ENCODE measurements at places on chromosomes 6 and 20. TPM values are rescaled to one million over a fixed set of nuclear protein-coding genes. Genes with fewer than 3 reads are reported as not detected.

The ZBTB46 gene
- 3.0 TPM for total RNA-seq

The ERVFRD-1 gene
- 0.09 TPM for total RNA-seq

The MRPL18 gene
- total RNA-seq, result 28.2 TPM

- no peaks in the 10 kb centered on the region for H3K27me3 ChIP-seq
- H3K4me3 ChIP-seq, result no peak overlapping the region
- H3K4me1 ChIP-seq, result no peaks in the 10 kb centered on the region
- no peak for DNase-seq
- no peaks in the 10 kb centered on the region for H3K36me3 ChIP-seq
- H3K27ac ChIP-seq, result no peak overlapping the region
Measured at GRCh38 chr6:494394-494793, 102.8 kb downstream of the IRF4 start.

DNA sequence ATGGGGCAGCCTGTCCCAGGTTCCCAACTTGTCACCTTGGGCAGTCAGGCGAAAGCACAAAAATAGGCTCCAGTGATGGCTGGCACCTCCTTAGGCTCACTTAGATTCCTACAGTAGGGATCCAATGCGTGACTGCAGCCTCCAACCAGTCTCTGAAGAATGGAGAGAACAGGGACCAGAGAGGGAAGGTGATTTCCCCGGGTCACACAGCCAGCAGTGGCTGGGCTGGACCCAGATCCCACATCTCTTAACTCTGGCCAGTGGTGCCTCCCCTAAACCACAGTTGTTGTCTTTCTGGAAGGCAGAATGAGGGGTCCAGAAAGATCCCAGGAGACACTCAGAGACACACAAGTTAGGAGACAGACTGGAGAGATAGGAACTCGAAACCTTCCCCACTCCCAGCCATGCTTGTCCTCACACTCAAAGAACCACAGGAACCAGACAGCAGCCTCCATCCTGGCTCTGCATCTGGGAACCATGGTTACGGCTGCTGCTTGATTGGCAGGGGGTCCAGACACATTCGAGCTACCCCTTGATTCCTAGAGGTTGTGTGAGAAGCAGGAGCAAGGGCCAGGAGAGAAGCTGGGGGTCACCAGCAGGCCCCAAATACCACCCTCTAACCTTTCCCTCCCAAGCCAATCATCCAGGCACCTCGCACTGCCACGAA, 33.1 kb upstream of the SIRPA start:
- no peak for DNase-seq
- H3K36me3 ChIP-seq, result no peaks in the 10 kb centered on the region
- no peak overlapping the region for H3K4me3 ChIP-seq
- H3K27ac ChIP-seq, result no peak overlapping the region

DNA sequence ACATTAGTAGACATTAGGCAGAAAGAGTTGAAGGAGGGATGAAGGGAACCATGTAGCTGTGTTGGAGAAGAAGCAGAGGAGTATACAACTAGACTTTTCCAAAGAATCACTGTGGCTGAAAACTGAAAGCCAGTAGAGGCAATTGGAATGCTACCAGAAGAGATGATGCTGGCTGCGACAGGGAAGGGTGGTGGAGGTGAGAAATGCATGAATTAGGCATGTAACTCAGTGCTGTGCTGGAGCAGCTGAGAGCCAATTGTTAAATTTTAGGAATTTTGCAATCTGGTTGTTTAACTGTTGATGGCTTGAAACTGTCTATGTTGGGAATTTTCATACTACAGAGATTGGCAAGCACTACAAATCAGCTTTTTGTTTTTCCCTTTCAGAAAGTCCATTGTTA, 35.8 kb upstream of the SIRPG start:
- H3K4me1 ChIP-seq, result no peaks in the 10 kb centered on the region
- H3K36me3 ChIP-seq, result no peaks in the 10 kb centered on the region
- no peak overlapping the region for H3K4me3 ChIP-seq
- no peak overlapping the region for H3K27ac ChIP-seq
- DNase-seq, result no peak

DNA sequence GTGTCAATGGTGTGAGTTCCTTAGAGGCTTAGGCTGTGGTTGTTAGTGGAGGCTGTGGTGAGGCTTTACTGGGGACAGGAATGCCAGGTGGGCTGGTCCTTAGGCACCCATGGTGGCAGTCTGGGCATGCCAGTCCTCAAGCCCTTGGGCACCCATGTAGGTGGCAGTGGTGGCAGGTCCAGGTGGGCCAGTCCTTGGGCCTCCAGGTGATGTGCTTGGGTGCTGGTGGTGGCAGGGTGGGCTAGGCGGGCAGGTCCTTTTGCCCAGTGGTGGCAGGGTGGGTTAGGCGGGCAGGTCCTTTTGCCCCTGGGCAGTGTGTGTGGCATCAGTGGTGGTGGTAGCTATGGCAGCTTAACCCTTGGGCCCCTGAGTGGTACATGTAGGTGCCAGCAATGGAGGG, 133.8 kb downstream of the FLRT3 start:
- no peak overlapping the region for H3K27ac ChIP-seq
- DNase-seq, result no peak
- no peak overlapping the region for H3K4me3 ChIP-seq

GRCh38 chr6:2509711-2510110, 241.0 kb downstream of the MYLK4 start:
- no peak for DNase-seq
- H3K36me3 ChIP-seq, result no peaks in the 10 kb centered on the region
- H3K27me3 ChIP-seq, result peaks cover 5% of the 10 kb centered on the region

- no peak overlapping the region for H3K4me3 ChIP-seq
- H3K27me3 ChIP-seq, result no peaks in the 10 kb centered on the region
- DNase-seq, result no peak
- H3K27ac ChIP-seq, result no peak overlapping the region
Measured at GRCh38 chr6:147417954-147418353, 90.5 kb upstream of the SAMD5 start.

DNA sequence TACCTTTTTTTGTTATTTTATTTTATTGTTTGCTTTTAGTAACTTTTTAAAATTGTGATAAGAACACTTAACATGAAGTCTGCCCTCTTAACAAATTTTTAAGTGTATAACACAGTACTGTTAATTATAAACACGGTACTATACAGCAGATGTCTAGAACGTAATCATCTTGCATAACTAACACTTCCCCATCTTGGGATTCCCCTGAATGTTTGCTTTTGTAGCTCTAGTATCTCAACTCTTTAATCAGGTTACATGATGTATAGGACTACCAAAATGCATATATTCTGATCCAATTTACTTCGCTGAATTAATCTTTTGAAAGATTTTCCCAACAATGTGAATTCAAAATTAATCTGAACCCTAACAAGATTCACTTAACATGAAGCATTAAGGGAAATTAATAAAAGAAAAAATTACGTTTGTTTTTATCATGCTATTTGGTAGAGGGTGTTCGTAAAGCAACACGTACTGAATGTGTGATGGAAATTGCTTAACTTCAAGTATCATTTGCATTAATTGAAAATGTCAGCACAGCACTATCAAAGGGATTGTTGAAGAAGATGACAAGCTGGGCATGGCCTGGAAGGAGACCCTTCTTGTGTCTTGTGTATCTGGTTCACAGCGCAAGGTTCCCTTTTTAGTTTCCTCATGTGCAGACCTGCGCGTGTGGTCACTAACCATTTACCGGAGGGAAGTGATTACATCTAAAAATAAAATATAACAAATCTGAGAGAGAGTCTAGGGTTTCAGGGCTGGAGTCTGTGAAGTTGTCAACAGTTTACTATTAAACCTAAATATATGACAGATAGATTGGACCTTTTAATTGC, 15.2 kb downstream of the COL19A1 start:
- H3K4me3 ChIP-seq, result no peak overlapping the region
- DNase-seq, result no peak
- no peaks in the 10 kb centered on the region for H3K36me3 ChIP-seq
- no peaks in the 10 kb centered on the region for H3K27me3 ChIP-seq
- no peak overlapping the region for H3K27ac ChIP-seq
- no peaks in the 10 kb centered on the region for H3K4me1 ChIP-seq

GRCh38 chr6:12720310-12720709, 3.7 kb downstream of the PHACTR1 start:
- H3K27ac ChIP-seq, result no peak overlapping the region
- no peak overlapping the region for H3K4me3 ChIP-seq
- no peaks in the 10 kb centered on the region for H3K36me3 ChIP-seq
- H3K4me1 ChIP-seq, result no peaks in the 10 kb centered on the region

GRCh38 chr6:157822245-157823000, 623 bp upstream of the SNX9 start:
- peaks cover 16% of the 10 kb centered on the region for H3K4me1 ChIP-seq
- H3K4me3 ChIP-seq, result peak overlapping the region; percentile 94
- no peaks in the 10 kb centered on the region for H3K36me3 ChIP-seq
- no peaks in the 10 kb centered on the region for H3K27me3 ChIP-seq

DNA sequence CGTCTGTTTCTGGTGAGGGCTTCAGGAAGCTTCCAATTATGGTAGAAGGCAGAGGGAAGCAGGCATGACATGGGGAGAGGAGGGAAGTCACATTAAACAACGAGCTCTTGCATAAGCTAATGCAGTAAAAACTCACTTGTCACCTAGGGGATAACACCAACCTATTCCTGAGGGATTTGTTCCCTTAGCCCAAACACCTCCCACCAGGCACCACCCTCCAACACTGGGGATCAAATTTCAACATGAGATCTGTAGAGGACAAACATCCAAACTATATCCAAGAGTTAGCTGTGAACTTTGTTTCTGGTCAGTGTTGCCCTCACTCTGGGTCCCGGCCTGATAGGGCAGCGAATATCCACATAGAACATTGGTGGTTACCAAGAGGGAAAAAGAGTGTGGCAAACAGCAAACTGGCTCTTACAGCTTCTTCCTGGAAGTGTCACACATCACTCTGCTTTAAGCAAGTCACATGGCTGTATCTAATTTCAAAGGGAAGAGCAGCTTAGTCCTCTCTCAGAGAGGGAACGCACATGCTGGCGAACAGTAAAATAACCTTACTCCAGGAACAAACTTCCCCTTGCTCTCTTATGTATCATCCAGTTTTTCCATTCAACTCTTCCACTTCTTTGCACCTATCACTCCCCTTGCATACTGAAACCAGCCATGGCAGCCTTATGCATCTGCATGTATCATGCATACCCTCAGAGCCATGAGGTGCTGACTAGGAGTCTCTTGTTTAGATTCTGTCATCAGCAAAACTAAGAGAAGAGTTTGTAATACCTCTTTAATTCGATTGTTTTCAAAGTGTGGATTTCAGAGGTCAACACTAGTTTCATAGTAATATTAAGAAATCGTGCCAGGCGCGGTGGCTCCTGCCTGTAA, 4.8 kb upstream of the MOCS1 start:
- DNase-seq, result no peak
- no peak overlapping the region for H3K27ac ChIP-seq
- H3K36me3 ChIP-seq, result no peaks in the 10 kb centered on the region
- H3K4me1 ChIP-seq, result peaks cover 14% of the 10 kb centered on the region
- H3K27me3 ChIP-seq, result no peaks in the 10 kb centered on the region
- no peak overlapping the region for H3K4me3 ChIP-seq

GRCh38 chr6:128754658-128755256, 128.2 kb upstream of the LAMA2 start:
- no peaks in the 10 kb centered on the region for H3K36me3 ChIP-seq
- no peak overlapping the region for H3K27ac ChIP-seq
- no peak overlapping the region for H3K4me3 ChIP-seq

DNA sequence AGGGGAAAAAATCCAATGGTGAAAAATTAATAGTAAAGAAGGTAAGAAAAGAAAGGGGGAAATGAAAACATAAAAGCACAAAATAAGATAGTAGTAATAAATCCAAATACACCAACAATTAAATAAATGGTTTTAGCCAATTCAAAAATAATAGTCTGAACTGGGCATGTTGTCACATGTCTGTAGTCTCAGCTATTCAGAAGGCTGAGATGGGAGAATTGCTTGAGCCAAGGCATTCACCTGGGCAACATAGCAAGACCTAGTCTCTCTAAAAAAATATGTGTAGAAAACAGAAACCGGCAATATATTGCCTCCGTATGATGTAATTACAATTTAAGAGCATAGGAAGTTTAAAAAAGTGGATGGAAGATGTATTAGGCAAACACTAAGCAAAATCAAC, 311.3 kb upstream of the FERMT1 start:
- H3K4me1 ChIP-seq, result no peaks in the 10 kb centered on the region
- no peak overlapping the region for H3K4me3 ChIP-seq
- no peak for DNase-seq
- H3K27me3 ChIP-seq, result no peaks in the 10 kb centered on the region
- no peaks in the 10 kb centered on the region for H3K36me3 ChIP-seq

DNA sequence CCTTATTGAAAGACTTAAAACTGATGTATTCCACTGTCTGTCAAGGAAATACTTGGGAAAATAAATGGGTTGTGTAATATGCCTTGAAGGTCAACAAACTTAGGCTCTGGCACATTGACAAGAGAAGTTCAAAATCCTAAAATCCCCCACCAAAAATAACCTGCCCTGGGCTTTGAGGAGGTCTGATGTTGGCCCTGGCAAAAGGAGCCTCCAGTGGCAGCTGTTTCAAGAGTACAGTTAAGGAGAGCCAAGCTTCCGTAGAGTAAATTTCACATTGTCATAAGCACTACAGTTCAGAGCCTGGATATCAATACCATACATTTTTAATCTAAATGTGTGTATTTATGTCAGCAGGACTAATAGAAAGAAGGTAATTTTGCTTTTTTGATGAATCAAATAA, 282.7 kb downstream of the EYA4 start:
- no peak for DNase-seq
- H3K36me3 ChIP-seq, result no peaks in the 10 kb centered on the region
- no peaks in the 10 kb centered on the region for H3K4me1 ChIP-seq
- no peaks in the 10 kb centered on the region for H3K27me3 ChIP-seq

GRCh38 chr6:53802582-53802981, 7.8 kb downstream of the LRRC1 start:
- DNase-seq, result no peak
- no peaks in the 10 kb centered on the region for H3K27me3 ChIP-seq
- H3K36me3 ChIP-seq, result no peaks in the 10 kb centered on the region
- H3K4me3 ChIP-seq, result no peak overlapping the region
- H3K4me1 ChIP-seq, result no peaks in the 10 kb centered on the region

DNA sequence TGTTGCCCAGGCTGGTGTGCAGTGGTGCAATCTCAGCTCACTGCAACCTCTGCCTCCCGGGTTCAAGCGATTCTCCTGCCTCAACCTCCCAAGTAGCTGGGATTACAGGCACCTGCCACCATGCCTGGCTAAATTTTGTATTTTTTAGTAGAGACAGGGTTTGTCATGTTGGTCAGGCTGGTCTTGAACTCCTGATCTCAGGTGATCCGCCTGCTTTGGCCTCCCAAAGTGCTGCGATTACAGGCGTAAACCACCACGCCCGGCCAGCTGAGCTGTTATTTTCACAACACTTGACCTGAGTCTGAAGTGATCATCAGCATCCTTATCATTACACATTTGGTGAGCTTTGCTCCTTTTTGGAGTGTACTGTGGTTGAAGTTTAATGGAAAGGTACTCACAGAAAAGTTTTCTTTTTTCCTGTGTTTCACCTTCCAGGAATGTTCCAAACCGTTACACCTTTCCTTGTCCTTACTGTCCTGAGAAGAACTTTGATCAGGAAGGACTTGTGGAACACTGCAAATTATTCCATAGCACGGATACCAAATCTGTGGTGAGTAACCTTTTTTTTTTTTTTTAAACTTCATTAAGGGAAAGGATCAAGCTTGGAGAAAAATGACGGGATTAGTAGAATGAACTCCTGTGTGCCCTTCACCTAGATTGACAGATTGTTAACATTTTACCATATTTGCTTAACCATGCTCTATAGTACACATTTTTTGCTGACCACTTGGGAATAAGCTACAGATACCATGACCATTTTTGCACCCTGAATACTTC, 9.7 kb downstream of the RNF114 start:
- H3K4me3 ChIP-seq, result no peak overlapping the region
- no peak for DNase-seq
- H3K36me3 ChIP-seq, result peaks cover 30% of the 10 kb centered on the region
- no peaks in the 10 kb centered on the region for H3K4me1 ChIP-seq
- H3K27ac ChIP-seq, result no peak overlapping the region

- no peaks in the 10 kb centered on the region for H3K36me3 ChIP-seq
- no peaks in the 10 kb centered on the region for H3K27me3 ChIP-seq
- no peak overlapping the region for H3K4me3 ChIP-seq
- H3K27ac ChIP-seq, result no peak overlapping the region
Measured at GRCh38 chr20:49620364-49621240, 52.7 kb upstream of the PTGIS start.
